ENCODE measurements at places on chromosomes 16 and 17.
A peak's percentile ranks its signal among the peaks of the same experiment; 100 is the strongest.

DNA sequence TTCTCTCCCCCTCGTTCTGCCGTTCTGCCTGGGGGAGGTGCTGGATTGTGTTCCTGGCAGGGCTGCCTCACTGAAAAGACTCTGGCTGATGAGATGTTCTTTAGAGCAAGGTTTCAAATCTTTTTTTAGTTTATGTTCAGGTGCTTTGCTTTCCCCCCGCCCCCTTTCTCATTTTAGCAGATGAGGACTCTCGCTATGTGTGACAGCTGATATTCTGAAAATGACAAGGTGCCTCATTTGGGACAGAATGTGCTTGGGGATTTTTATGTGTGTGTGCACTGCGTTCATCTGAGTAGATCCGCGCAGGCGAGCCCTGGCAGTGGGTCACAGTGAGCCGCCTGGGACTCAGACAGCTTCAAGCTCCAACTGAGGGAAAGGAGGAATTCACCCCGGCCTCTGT lies 205.9 kb downstream of the HS3ST4 start:
- no peak for DNase-seq
- H3K27ac ChIP-seq = no peak overlapping the region
- no peak overlapping the region for H3K4me3 ChIP-seq

GRCh38 chr16:69463876-69464275 lies 39.5 kb downstream of the CYB5B start:
- H3K27ac ChIP-seq = no peak overlapping the region
- H3K27me3 ChIP-seq = no peaks in the 10 kb centered on the region
- DNase-seq = no peak

DNA sequence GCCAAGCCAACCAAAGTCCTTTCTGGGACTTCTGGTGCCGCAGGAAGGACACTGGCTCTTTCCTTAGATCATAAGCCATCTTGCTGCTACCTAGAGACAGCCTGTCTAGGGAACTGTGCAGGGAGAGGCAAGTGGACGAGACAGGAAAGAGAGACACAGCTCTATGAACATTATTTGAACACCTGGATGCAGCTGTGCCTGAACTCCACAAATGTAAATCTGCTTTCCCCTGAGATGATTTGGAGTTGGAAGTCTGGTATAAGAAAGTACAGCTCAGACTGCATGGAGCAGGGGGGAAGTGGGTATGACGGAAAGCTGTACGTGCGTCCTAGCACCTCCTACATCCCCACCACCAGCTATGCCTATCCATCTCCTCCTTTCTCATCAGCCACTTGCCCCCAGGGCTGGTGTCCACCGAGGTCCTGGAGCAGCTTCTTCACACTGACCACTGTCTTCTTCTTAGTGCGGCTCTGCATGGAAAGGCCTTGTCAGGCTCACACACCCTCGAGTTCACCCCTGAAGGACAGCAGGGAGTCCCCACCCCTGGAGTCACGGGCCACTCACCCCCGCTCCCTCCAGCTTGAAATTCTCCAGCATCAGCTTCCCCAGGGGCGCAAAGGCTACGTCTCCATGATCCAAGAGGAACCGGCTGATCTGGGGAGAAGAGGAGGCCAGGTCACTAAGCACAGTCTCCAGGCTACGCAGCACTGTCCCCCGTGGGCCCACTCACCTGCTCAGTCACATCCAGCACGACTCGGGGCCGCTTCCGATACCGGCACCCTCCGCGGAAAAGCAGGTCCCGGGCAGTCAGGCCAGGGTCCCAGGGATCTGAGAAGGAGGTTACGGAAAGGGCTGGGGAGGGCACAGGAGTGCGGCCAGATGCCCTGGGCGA lies 3.9 kb downstream of the TAF1C start:
- H3K4me1 ChIP-seq = peaks cover 91% of the 10 kb centered on the region
- no peaks in the 10 kb centered on the region for H3K27me3 ChIP-seq

DNA sequence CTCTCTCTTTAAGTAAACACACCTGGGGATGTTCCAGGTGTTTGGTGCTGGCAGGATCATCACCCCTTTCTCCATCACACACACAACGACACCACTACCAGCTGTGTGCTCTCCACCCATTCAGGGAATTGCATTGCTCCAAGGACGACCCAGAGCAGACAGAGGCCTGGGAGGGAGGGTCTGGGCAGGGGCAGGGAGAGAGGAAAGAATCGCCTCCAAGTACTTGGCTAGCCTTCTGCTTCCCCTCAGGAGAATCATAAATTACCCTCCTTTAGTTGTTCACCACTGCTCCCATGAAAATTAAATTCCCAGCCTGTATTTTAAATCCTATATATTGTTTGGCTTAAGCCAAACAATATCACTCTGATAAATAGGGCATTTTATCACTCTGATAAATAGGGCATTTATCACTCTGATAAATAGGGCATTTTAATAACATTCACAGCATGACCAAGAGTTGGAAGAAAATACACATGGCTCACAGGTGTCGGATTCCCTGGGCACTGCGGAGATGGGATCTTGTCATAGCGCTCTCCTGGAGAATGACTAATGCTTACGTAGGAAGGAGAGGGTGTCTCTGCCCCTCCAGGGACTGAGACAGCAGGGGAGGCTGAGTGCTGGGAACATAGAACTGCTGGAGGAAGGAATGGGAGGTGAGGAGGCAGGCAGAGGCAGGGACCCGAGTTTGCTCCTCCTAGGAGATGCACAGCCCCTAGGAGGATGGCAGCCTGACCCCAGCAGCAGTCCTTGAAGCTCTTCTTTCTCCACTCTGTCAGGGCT lies 673.6 kb downstream of the HS3ST4 start:
- H3K36me3 ChIP-seq = no peaks in the 10 kb centered on the region
- H3K27ac ChIP-seq = no peak overlapping the region
- H3K4me3 ChIP-seq = no peak overlapping the region

DNA sequence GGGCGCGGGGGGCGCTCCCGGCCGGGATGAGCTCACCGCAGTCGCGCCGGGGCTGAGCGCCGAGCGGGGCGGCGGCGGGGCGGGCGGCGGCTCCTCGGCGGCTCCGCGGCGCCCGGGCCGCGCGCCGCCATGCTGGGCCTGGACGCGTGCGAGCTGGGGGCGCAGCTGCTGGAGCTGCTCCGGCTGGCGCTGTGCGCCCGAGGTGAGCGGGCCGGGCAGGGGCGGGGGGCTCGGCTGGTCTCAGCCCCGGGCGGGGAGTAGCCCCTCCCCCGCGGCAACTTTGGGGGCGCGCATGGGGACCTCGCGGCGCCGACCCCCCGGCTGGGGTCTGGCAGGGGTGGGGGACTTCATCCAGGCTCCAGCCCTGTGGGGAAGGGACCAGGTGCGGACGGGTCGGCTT lies at the start of gene ARHGDIG:
ARHGDIG (plus strand) TSS at position 40 of the 400 bp plus-strand sequence; CDS start at position 130, 90 bp downstream.
- peaks cover 29% of the 10 kb centered on the region for H3K4me1 ChIP-seq
- H3K27me3 ChIP-seq = peaks cover 20% of the 10 kb centered on the region
- no peaks in the 10 kb centered on the region for H3K36me3 ChIP-seq
- H3K27ac ChIP-seq = no peak within 1 kb of the TSS
- peak within 1 kb of the TSS; percentile 64 for H3K4me3 ChIP-seq

DNA sequence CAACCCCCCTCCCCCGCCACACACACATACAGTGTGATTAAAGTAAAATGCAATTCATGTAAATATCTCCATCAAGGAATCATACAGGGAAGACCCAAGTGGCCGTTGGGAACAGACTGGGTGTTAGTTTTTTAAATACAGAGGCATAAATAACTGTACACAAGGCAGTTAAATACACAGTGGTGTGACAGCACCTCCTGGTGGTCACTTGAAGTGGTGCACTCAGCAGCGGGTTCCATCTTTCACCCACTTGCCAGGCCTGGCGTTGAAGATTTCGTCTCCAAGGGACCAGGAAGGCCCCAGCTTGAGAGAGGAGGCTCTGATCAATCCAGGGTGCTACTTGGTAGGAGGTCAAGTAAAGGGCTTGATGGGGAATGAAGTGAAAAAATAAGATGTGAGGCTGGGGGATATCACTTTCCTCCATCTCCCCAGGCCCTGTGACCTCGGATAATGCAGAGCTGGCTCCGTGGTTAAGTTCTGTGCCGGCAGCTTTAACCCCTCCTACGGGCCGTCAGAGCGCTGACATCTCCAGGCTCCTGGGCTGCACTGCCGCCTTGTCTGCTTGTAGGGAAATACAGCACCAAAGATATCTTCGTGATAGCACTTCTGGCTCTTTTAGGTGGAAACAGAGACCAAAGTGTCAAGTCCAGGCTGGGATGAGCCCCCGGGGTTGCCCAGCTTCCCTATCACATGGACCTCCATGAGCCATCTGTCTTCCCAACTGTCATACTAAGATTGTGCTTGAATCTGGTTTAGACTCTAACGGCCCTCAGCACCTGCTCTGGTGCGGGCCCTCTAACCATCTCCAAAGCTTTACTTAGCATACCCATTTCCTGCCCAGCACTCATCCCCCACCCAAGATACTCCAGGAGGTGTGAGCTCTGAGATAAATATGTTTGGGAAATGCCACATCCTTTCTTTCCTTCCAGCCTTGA lies 20.7 kb downstream of the LGALS9 start:
- peaks cover 5% of the 10 kb centered on the region for H3K27me3 ChIP-seq
- H3K4me3 ChIP-seq = no peak overlapping the region
- peak; percentile 64 for DNase-seq
- H3K27ac ChIP-seq = no peak overlapping the region
- H3K36me3 ChIP-seq = no peaks in the 10 kb centered on the region

DNA sequence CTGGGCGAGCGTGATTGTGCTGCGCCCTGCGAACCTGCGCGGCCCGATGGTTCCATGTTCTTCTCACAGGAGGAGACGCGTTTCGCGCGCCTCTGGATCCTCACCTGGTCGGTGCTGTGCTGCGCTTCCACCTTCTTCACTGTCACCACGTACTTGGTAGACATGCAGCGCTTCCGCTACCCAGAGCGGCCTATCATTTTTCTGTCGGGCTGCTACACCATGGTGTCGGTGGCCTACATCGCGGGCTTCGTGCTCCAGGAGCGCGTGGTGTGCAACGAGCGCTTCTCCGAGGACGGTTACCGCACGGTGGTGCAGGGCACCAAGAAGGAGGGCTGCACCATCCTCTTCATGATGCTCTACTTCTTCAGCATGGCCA lies 1.0 kb downstream of the FZD2 start:
- H3K4me1 ChIP-seq = peaks cover 26% of the 10 kb centered on the region
- no peak for DNase-seq
- H3K27ac ChIP-seq = no peak overlapping the region
- peaks cover 22% of the 10 kb centered on the region for H3K27me3 ChIP-seq

DNA sequence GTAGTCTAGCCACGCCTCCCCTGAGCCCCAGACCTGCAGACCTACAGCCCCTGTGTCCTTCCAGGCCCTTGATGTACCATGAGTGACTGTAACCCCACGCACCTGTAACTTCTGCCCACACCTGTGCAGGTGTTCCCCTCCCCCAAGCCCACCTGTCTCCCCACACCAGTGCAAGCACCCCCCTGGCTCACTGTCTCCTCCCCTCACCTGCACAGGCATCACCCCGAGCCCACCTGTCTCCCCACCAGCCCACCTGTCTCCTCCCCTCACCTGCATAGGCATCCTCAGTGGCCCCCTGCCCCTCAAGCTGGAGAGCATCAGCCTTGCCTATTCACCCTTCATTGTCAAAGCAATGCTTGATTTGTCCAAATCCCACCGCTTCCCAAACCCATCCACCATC lies 32.3 kb upstream of the ZC3H18 start:
- peaks cover 18% of the 10 kb centered on the region for H3K4me1 ChIP-seq
- no peak for DNase-seq
- H3K27ac ChIP-seq = no peak overlapping the region
